ELR (cell line): ENCODE measurements at places on chromosomes 12 and 14.

GRCh38 chr12:91685917-91686316, 459.7 kb downstream of the BTG1 start:
- DNase-seq, result peak; percentile 45

- DNase-seq, result no peak
Measured at GRCh38 chr12:101642115-101643067, 47.6 kb downstream of the MYBPC1 start.

DNA sequence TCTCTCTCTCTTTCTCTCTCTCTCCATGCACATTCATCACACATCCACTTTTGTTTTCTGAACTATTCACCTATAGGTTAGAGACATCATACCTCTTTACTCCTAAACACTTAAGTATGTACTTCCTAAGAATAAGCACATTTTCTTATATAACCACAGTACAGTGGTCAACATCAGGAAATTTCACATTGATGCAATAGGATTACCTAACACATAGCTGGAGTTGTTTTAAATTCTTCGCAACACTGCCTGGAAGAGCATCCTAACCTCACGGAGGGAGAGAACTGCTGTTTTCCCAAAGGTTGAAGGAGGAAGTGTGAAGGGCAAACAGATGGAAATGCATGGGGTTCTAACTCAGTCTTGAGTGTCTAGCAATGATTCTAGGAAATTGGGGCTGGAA, 159.2 kb downstream of the SYT1 start:
- no peak for DNase-seq

DNA sequence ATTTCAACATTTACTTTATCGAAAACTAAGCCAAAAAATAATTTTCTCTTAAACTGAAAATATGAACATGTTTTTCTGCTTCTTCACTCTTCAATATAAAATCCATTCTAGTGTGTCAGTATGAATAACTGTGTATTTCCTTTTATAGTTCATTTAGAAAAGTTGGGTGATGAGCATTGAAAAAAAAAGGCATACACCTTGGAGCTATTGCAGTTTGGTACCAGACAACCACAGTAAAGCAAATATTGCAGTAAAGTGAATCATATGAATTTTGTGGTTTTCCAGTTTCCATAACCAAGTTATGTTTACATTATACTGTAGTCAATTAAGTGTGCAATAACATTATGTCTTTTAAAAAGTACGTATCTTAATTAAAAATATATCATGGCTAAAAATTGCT, 195.0 kb upstream of the FOXG1 start:
- peak; percentile 49 for DNase-seq
